ENCODE measurements at places on chromosomes 12 and 14.

DNA sequence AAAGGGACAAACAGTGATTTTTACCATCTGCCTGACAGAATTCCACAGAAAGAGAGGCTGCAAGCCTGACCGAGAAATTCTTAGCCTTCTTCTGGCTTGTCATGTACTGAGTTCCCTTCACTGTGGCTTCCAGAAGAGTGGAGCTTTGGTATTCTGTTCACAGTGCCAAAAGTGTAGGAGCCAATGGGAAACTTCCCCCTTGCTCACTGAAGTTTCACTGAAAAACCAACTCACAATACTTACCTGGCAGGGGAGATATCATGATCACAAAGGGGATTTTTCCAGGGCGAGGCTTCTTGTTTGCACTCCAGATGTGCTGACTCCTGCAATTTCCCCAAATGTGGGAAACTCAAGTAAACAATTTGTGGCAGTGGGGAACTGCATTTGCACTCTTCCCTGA is 31.7 kb upstream of the MMP19 start:
- no peak for DNase-seq

DNA sequence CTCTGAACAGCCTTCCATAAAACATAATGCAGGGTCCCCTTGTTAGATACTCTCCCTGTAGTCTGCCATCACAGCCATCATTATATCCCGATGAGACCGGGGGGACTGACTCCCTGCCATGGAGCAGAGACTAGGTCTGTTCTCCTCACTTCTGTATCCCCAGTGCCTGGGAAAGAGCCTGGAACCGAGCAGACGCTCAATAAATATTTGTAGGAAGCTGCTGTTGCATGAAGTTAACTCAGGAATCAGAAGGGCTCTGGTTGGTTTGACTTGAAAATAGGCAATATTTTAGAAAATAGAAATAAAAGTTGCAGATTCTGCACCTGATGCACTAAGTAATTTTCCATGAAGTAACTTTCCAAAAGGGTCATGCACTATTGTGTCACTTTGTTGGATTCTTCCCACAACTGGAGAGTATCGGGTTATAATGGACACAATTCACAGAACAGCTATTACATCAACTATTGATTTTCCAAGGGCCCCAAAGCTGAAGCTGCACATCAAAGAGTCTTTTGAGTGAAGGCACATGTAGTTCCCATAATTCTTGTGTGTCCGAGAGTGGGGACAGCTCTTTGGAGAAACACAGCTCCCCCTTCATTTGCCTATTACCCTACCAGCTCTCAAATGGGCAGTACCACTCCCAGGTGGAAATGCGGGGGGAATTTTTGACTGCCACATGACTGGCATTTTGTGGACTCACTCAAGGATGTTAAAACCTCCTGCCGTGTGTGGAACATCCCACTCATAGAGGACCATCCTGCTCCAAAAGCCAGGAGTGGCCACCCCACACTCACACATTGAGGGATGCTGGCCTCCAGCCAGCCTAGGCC is 18.8 kb downstream of the CLMN start:
- DNase-seq, result no peak

- DNase-seq, result no peak
These were observed 114.4 kb downstream of the PRICKLE1 start for GRCh38 chr12:42475106-42475505.

DNA sequence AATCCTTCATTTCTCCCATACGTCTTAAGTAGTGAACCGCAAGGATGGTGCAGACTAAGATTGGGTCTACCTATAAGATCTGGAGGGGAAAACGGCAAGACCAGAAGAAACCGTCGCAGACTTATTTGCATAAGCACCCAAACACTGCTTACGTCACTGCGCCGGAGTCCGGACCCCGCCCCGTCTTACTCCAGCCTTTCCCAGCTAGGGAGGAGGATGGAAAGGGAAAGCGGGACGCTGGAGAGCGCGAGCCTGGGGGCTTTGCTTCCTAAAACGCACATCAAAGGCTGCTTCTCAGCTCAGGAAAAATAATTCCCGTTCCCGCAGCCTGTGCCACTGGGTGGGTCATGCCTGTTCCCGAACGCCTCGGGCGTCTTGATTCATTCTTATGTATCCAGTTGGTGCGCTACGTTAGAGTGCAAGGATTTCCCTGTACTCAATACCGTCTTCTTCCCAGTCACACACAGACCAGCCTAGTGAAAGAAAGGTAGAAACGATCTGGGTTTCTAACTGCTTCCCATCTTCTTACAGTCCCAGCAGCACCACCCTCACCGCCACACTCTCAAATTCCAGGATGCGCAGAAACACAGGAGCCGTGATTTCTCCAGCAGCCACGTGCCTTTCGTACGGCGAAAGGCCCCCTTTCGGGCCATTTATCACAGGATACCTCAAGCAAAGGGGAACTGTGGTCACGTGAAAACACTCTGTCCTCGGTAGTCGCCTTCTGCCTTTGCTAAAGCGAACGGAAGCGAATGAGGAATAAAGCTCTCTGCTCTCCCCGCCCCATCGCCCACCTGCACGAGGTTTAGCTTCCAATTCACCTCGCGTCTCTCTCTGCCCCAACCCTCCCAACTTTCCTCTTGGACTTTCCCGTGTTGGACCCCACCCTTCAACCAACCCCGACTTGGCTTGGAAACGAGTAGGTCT is 1.1 kb downstream of the SLC6A15 start:
- no peak for DNase-seq

DNA sequence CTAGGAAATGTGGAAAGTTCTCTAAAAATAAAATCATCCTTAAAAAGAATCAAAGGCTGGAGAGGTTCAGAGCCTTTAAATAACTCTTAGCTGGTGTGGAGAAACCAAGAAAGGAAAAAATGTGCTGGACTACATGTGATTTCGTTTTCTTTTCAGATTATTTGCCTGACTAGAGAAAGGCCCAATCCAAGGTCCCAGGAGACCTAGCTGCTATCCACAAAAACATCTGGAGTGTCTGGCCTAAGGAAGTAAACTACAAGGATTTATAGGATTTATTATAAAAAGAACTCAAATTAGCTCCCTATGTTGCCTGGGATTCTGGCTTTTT is 774 bp upstream of the TMEM30B start:
- DNase-seq, result no peak

DNA sequence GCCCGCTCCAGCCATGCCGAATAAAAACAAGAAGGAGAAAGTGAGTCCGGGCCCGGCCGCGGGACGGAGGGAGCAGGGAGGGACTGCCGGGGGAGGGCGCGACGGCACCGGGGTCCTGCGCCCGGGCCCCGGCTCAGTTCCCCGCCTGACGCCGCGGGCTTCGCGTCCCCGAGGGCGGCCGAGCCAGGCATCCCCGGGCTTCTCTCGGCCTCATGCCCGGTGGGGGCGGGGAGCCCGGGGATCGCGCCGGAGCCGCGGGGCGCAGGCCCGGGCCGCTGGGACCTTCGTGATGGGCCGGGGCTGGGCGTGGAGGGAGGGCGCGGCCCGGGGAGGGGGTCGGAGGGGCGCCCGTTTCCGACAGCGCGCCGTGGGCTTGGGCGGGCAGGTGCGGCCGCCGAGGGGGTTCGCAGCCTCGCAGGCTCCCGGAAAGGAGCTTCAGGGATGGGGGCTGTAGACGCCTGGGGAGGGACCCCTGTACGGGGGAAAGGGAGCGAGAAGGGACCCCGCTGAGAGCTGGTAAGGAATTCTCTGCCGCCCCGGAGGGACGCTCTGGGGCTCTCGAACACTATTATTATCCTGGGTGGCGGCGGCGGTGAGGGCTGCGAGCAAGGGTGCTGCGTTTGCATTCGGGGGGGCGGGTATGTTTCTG is 496 bp downstream of the PPP2R5C start:
- DNase-seq, result peak; percentile 20

DNA sequence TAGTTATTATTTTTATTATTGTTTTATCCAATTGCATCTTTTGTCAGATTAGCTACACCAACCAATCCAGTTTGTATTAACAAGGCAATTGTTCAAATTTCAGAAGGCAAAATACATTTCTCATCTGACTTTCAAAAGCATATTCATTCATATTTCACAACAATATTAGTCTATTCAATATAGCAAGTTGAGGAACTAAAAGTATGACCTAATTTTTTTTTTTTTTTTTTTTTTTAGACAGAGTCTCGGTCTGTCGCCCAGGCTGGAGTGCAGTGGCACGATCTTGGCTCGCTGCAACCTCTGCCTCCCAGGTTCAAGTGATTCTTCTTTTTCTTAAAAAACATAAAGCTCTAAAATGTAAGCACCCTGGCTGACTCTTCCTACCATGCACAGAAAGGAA is 17.3 kb downstream of the COX14 start:
- no peak for DNase-seq

DNA sequence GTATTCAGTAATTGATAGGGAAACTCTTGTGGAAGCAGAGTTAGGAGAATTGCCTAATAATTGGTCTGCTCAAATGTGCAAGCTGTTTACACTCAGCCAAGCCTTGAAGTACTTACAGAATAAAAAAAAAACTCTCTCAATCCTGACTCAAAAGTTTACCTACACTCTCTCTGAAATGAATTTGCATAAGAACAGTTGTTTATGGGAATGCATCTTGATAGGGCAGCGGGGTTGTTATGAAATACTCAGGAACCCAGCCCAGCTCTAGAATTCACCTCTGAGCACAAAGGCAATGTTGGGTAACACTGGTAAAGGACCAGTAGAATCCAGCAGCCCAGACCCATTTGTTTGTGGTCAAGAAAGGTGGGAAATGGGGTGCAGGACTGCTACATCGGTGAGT is 267.0 kb downstream of the CPNE8 start:
- DNase-seq, result no peak

DNA sequence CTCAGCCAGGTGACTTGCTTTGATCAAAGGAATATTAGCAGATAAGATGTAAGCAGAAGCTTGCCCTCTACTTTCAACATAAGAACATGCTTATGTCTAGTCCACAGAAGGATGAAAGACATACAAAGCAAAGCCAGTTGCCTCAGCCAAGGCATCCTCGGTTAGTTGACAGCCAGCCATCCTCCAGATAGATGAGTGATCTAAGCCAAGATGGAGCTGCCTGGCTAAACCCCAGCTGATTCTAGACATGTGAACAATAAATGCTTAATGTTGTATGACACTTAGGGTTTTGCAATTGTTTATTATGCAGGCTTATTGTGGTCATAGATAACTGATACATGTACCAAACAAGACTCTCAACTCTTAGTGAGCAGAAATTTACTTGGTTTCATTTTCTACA is 157.6 kb upstream of the TMTC2 start:
- no peak for DNase-seq

DNA sequence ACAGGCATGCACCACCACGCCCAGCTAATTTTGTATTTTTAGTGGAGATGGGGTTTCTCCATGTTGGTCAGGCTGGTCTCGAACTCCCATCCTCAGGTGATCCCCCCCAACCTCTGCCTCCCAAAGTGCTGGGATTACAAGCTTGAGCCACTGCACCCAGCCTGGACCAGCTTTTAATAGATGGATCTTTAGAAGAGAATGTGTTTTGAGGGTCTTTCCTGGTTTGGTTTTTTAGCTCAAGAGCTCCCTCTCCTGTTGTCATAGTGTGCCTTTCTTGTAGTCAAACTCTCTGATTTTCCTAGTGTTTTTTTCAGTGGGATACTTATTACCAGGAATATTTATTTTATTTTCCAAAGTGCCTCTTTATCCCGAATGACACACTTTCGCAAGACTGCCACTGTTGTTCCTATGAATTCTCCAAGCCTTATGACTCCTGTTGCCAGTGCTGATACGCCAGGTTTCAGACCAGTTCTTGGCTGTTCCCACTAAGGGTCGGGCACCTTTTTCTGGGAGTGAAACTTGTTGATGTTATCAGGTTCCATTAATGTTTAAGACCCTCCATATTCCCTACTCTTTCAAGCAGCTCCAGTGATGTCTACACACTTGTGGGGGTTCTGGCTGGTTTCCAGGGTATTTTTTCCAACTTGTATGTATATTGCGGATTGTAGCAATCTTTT is 31.5 kb upstream of the LIMA1 start:
- DNase-seq, result no peak

Measured in activated gamma-delta T cell treated with anti-CD3 and anti-CD28 coated beads, Interleukin-2, amount 50 U/mL, for 16 hours (primary cell).